ENCODE measurements at places on chromosomes 4 and X. TPM values are rescaled to one million over a fixed set of nuclear protein-coding genes. Genes with fewer than 3 reads are reported as not detected.

Gene RNF128
- 0.72 TPM for total RNA-seq

- H3K36me3 ChIP-seq, result peaks cover 41% of the 10 kb centered on the region
- H3K27me3 ChIP-seq, result no peaks in the 10 kb centered on the region
- no peak for DNase-seq
- peaks cover 7% of the 10 kb centered on the region for H3K4me1 ChIP-seq
- H3K27ac ChIP-seq, result peak overlapping the region; percentile 84
Observed at GRCh38 chr4:122331195-122331594, 47.6 kb upstream of the ADAD1 start.

DNA sequence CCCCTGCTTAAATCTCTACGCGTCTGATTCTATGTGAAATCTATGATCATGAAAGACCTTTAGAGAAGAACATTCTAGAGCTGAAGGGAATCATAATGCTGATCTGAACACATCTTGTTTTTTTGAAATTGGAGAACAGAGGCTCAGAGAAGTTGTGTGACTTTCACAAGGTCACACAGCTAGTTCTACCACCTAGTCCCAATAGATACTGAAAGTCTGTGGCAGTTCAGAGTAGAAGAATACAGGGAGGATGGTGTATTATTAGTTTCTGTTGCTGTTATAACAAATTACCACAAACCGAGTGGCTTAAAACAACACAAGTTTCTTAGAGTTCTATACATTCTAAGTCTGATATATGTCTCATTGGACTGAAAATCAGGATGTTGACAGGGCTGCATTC lies 14.5 kb downstream of the CYP2U1 start:
- H3K4me1 ChIP-seq, result peaks cover 4% of the 10 kb centered on the region
- H3K27ac ChIP-seq, result no peak overlapping the region
- H3K36me3 ChIP-seq, result no peaks in the 10 kb centered on the region
- H3K27me3 ChIP-seq, result no peaks in the 10 kb centered on the region

Gene CLDN2
- not detected for total RNA-seq

DNA sequence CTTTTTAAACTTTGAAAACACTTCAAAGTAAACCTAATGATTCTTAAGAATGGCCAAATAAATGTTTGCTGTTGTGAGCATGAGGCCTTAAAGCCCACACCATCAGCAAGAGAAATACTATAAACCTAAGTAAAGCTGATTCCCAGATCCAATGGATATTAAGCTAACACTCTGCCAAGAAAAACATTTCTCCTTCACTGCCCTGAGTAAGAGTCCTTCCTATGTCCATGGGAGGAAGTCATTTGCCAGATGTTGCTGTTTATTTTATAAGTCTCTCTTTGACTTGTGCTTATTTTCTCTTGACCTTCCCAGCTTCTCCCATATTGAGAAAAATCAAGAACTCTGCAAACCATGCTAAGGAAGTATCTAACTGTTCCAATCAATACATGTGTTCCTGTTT lies 154.3 kb upstream of the EDNRA start:
- H3K36me3 ChIP-seq, result no peaks in the 10 kb centered on the region
- DNase-seq, result peak; percentile 37
- H3K27me3 ChIP-seq, result no peaks in the 10 kb centered on the region
- no peak overlapping the region for H3K27ac ChIP-seq
- H3K4me3 ChIP-seq, result no peak overlapping the region

- H3K27ac ChIP-seq, result no peak overlapping the region
- DNase-seq, result no peak
- H3K4me3 ChIP-seq, result no peak overlapping the region
- no peaks in the 10 kb centered on the region for H3K27me3 ChIP-seq
- H3K36me3 ChIP-seq, result no peaks in the 10 kb centered on the region
- peaks cover 8% of the 10 kb centered on the region for H3K4me1 ChIP-seq
Observed at GRCh38 chrX:136266828-136267227, 15.6 kb upstream of the MAP7D3 start.

Gene TMPRSS11B
- total RNA-seq, result not detected

DNA sequence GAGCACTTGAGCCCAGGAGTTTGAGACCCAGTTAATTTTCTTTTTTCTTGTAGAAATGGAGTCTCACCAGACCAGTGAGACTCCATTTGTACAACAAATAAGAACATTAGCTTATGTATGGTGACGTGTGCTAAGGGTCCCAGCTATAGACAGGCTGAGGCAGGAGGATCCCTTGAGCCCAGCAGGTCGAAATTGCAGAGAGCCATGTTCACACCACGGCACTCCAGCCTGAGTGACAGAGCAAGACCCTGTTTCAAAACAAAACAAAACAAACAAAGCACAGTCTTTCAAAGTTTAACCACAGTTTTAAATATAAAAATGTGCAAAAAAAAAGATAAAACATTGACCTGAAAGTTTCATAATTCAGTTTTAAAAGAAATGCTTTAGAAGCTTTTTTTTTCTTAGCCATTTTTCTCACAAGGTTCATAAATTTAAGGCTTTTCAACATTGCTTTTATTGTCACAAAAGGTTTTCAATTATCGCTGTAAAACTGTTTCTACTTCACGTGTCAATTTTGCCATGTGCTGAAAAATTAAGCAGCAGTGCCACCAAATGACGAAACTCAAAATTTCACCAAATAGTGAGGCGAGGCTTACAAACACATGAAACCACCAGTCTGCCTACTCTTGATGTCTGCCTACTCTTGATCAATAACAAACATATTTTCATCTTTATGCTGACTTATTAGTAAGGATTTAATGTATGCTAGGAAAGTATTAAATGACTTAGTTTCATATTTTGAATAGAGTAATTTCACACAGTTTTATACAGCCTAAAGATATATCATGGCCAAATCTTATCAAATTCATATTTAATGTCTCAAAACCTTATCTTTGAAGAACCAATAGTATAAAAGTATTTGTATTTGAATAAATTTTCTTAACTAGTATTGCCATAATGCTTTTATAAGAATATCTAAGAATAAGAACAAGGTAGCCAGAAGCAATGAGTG lies 126.3 kb downstream of the NEK1 start:
- H3K4me1 ChIP-seq, result peaks cover 17% of the 10 kb centered on the region
- H3K36me3 ChIP-seq, result no peaks in the 10 kb centered on the region
- DNase-seq, result no peak
- no peaks in the 10 kb centered on the region for H3K27me3 ChIP-seq
- H3K27ac ChIP-seq, result peak overlapping the region; percentile 68

- no peaks in the 10 kb centered on the region for H3K27me3 ChIP-seq
- H3K36me3 ChIP-seq, result peaks cover 13% of the 10 kb centered on the region
- H3K4me3 ChIP-seq, result peak overlapping the region; percentile 75
- H3K27ac ChIP-seq, result peak overlapping the region; percentile 87
Observed at GRCh38 chrX:23784470-23785331, 1.7 kb downstream of the SAT1 start.

DNA sequence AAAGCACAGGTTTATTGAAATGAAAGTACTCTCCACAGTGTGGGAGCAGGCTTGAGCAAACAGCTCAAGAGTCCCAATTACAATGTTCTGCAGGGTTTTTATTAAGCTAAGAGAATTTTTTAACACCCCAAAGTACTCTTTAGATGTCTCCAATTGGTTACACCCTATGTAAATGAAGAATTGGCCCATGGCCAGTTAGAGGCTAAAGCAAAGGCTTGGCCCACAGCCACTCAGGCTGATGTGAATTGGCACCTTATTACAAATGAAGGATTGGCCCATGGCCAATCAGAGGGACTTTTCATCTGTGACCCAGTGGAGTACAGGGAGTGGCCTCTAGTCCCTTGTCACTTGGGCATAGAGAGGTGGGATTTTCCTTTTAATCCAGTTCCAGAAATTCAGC lies 30.1 kb upstream of the IQCM start:
- H3K36me3 ChIP-seq, result no peaks in the 10 kb centered on the region
- no peak overlapping the region for H3K4me3 ChIP-seq
- H3K4me1 ChIP-seq, result no peaks in the 10 kb centered on the region
- H3K27me3 ChIP-seq, result no peaks in the 10 kb centered on the region
- no peak for DNase-seq
- H3K27ac ChIP-seq, result no peak overlapping the region

- H3K27me3 ChIP-seq, result no peaks in the 10 kb centered on the region
- H3K27ac ChIP-seq, result no peak overlapping the region
- DNase-seq, result no peak
- no peaks in the 10 kb centered on the region for H3K4me1 ChIP-seq
- no peaks in the 10 kb centered on the region for H3K36me3 ChIP-seq
Observed at GRCh38 chr4:32429151-32429550, 1709.0 kb downstream of the PCDH7 start.

GRCh38 chr4:8342651-8343261 lies 73.2 kb downstream of the HTRA3 start:
- H3K4me3 ChIP-seq, result no peak overlapping the region
- no peaks in the 10 kb centered on the region for H3K36me3 ChIP-seq
- peaks cover 4% of the 10 kb centered on the region for H3K27me3 ChIP-seq

Gene FAM133A
- 0.36 TPM for total RNA-seq

GRCh38 chrX:110404376-110404775 lies 45.7 kb downstream of the RTL9 start:
- no peak for DNase-seq
- H3K4me1 ChIP-seq, result peaks cover 10% of the 10 kb centered on the region
- peaks cover 4% of the 10 kb centered on the region for H3K27me3 ChIP-seq
- peak overlapping the region; percentile 63 for H3K27ac ChIP-seq
- no peak overlapping the region for H3K4me3 ChIP-seq

DNA sequence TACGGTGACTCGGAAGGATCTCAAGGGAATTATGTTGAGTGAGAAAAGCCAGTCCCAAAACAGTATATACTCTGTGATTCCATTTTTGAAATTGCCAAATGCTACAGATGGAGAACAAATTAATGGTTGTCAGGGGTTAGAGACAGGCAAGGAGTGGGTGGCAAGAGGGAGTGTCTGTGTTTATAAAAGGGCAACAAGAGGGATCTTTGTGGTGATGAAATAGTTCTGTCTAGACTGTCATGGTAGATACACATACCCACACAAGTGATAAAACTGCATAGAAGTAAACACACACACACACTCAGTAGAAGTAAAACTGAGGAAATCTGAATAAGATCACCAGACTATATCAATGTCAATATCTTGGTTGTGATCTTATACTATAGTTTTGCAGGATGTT lies 92.7 kb downstream of the CD99L2 start:
- no peak overlapping the region for H3K4me3 ChIP-seq
- no peaks in the 10 kb centered on the region for H3K36me3 ChIP-seq
- no peaks in the 10 kb centered on the region for H3K4me1 ChIP-seq
- DNase-seq, result no peak

Gene TMEM192
- 17.4 TPM for total RNA-seq

Measured in osteoblast (primary cell).